ENCODE measurements at places on chromosomes 12 and 14. TPM values are rescaled to one million over a fixed set of nuclear protein-coding genes. Genes with fewer than 3 reads are reported as not detected.

Gene RAD51B
- total RNA-seq, result 12.2 TPM

Gene SLC39A2
- not detected for total RNA-seq

Gene SLC6A12
- not detected for total RNA-seq

Gene LRRK2
- total RNA-seq, result 1.1 TPM

Gene GPX2
- total RNA-seq, result not detected

Gene TTC7B
- total RNA-seq, result 16.1 TPM

Gene PRPH
- not detected for total RNA-seq

Gene ACOT4
- total RNA-seq, result 0.54 TPM

Gene MORN3
- 0.18 TPM for total RNA-seq

Gene CLEC1B
- not detected for total RNA-seq

Gene DPPA3
- total RNA-seq, result not detected

Gene SYCP3
- total RNA-seq, result not detected

Gene CLEC1A
- not detected for total RNA-seq

Gene PTCSC3
- not detected for total RNA-seq

Gene POLE2
- 18.1 TPM for total RNA-seq

Gene ANO2
- total RNA-seq, result not detected

Data from IMR-90 (cell line).